ENCODE measurements at places on chromosomes 16 and 17.

DNA sequence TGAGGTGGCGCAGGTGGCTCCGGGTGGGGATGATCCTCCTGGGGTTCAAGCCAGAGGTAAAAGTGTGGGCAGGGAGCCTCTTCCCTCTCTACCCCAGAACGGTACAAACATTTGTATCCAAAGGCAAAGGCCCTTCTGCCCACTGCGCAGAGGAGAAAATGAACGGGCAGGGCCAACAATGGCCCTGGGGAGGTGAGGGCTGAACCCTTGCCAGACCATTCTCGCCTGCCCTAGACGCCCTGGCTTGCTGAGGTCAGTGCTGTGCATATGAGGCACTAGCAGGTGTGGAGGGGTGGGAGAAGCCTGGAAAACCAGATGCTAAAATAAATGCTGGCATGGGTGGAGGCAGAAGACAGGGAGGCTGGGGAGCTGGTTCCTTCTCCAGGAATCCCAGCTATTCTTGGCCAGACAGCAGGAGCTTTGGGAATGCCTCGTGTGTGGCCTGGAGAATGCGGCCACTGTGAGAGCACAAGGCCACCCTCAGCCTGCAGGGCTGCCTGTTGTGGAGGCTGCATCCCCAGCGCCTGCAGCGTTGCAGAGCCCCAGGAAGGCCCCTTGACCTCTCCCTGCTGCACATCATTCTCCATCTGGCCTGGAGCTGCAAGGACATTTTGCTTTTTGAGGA lies 4.5 kb downstream of the C17orf50 start:
- DNase-seq = no peak

DNA sequence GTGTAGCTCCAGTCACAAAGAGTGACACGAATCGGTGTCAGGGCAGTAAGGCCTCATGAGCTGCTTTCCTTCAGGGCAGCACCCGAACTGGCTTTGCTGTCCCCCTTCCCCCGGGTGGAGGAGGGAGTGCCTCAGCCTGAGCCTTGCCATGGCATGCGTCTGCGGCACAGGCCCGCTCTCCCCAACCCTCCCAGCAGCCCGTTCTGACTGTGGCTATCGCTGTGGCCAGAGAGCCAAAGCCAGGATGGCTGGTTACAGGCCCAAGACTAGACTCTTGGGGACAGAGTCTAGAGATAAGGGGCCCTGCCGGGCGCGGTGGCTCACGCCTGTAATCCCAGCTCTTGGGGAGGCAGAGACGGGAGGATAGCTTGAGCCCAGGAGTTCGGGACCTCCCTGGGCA lies 25.9 kb downstream of the CLUH start:
- DNase-seq = no peak

GRCh38 chr17:61467416-61468262 lies 15.4 kb downstream of the TBX4 start:
- no peak for DNase-seq

DNA sequence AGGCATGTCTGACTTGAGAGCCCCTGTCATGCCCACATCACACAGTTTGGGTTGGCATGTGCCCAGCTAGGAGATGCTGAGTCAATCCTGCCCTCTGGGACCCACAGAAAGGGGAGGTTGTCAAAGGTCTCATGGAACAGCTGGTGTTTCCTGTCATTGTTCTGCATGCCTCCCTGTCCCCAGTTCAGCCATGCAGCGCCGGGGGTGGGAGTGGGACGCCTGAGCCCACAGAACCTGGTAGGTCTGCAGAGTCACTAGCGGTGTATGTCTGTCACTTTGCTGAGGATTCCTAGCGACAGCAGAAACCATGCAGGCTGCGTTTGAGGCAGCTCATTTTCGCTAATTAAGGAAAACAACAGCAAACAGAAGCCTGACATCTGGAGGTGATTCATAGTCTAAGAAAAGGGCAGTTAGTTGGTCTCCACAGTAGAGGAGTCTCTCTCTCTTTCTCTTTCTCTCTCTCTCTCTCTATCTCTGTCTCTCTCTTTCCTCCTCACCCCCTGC lies 19.6 kb upstream of the CCL1 start:
- DNase-seq = no peak

GRCh38 chr16:24477492-24477891 lies 61.9 kb upstream of the RBBP6 start:
- DNase-seq = no peak

- DNase-seq = no peak
These were observed 231.1 kb upstream of the CDH5 start for GRCh38 chr16:66135421-66135831.

DNA sequence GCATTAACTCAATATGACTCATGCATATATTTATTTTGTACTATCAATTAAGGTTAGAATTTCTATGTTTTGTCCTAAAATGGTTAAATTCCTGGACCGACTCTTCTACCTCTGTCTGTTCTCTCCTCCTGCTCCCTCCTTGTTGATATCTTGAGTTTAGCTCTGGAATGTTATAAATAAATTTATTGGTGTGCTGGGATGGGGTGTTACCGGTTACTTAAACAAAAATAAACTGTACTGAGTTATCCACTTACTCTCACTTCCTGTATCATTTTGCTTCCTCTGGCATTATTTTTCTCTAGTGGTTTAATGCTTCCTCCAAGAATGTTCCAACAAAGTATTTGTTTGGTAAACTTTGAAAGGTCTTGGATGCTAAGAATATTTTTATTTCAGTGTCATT lies 120.1 kb downstream of the ABCA8 start:
- no peak for DNase-seq

DNA sequence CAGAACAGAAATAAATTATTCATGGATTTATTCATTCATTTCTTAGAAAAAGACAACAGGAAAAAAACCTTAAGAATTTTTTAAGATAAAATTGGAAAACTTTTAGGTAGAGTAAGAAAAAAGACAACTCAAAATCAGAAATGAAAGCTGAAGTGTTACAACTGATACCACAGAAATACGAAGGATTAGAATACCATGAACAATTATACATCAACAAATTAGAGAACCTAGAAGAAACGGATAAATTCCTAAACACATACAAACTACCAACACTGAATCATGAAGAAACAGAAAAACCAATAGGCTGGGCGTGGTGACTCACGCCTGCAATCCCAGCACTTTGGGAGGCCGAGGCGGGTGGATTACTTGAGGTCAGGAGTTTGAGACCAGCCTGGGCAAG lies 27.8 kb downstream of the CTRB2 start:
- DNase-seq = no peak

DNA sequence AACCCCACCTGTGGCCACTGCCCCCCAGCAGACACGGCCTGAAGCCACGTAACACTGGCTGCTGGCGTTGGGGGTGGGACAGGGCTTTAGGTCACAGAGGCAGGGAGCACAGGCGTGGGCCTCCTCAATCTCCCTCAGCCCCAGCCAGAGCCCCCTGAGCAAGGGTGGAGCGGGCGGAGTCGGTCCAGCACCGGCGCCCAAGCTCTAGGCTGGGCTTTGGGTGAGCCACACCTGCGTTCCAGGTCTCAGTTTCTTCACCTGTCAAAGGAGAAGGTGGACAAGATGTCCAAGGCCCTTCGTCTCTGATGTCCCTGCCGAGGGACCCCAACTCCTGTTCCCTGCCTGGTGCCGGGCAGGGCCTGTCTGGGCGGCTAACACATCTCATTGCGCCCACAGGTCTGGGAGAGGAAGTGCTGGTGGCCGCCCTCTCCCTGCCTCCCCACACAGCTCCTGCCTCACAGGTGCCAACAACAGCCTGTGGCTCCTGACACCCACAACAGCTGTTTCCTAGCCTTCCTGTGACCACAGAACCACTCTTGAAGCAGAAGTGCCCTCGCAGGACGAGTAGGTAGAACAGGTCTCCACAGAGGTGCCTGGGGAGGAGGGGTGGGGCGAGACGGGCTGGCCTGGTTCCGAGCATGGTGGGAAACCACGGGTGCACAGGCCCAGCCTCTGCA lies 12.0 kb downstream of the FAM83G start:
- DNase-seq = no peak

DNA sequence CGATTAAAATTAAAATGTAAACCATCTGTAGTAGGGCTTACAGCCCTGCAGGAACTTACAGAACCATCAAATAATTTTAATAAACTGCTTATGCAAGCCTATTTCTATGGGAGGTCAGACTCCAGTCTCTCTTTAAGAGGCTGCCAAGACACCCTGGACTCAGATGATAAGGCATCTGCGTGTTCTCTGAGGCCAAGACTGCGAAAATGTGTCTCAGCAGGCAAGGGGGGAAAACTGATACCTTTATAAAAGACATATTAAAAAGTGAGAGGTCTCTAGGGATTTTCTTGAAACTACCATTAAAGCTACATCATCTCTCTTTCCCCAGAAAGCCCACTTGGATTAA lies 32.2 kb downstream of the MPHOSPH6 start:
- DNase-seq = no peak

Data from NCI-H524 treated with DMSO at 0.1 percent for 48 hours (cell line).